ENCODE measurements at places on chromosomes 13 and 19.

DNA sequence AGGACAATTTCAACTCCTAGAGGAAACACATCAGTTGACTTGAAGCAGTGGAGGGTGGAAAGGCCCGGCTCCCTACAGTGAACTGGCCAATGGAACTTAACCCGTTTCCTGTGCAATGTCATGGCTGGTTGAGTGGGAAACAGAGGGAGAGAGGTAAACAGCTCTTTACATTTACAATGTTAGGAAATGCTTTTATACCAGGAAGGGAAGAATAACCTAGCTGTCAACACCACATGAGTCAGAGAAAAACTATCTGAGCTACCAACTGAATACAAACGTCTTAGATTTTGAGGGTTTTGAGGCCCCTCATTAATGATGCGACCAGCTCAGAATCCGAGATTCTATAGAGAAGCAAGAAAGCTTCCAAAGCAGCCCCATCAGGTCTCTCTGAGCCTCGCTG lies 36.7 kb downstream of the CARD8 start:
- no peak for DNase-seq

- no peak for DNase-seq
Measured at GRCh38 chr13:60080850-60081249, 82.9 kb downstream of the DIAPH3 start.

DNA sequence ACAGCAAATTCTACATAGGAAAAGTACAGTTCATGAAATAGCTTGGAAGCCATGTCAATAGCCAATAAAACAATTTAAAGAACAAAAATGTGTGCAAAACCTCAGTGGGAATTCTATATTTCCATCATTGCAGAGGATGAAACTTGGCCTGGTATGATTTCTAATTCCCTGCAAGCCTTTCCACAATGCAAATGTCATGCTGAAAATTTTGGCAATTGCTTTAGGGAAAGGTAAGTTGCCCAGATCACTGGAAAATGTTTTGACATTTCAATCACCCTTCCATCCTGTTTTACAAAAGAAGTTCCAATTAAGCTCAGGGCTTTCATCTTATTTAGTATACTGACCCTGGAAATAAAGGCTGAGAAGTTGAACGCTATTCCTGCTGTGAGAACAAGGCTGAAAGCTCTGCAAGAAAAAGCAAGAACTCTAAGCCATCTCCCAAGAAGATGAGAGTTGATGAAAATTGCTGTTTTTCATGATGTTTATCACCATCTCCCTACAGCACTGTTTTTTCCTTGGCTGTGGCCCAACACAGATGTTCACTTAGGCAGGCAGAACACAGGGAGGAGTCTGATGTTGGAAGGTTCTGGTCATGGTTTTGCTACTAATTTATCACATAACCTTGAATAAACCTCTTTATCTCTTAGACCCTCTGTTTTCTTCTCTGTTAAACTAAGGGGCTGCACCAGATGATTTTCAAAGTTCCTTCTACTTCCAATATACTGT lies 263.7 kb downstream of the KCTD12 start:
- no peak for DNase-seq

DNA sequence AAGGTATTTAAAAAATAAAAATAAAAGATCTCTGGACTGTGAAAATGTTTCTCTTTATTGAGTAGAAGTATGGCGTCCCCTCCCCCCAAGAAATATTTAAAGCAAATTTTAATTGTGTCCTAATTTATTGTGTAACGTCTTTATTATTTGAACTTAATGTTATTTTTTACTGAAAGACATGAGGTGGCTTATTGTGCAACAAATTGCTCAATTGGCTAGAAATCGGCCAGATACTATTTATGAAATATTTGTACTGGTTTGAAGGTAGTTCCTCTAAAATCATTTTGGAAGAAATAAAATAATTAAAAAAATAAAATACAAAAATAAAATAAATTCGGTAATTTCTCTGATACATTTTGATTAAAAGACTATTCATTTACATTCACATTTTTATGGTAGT lies 162.3 kb downstream of the DACH1 start:
- DNase-seq = no peak

Data from stimulated activated CD4-positive, alpha-beta T cell treated with anti-CD3 and anti-CD28 coated beads, Interleukin-2, amount 100 ng/mL, for 24 hours (primary cell).